ENCODE measurements at places on chromosomes 13 and 19. TPM values are rescaled to one million over a fixed set of nuclear protein-coding genes. Genes with fewer than 3 reads are reported as not detected.

Gene LILRB3
- 2.5 TPM for total RNA-seq

- no peak for DNase-seq
Measured at GRCh38 chr19:2755448-2755705, 15.6 kb upstream of the SLC39A3 start.

- peak; percentile 61 for DNase-seq
Measured at GRCh38 chr19:10112895-10113591, 1.6 kb downstream of the P2RY11 start.

Gene ZGLP1
- 0.61 TPM for total RNA-seq

Gene FFAR2
- 0.84 TPM for total RNA-seq

Gene TNFSF11
- total RNA-seq, result 0.25 TPM

Gene CEACAM7
- total RNA-seq, result not detected

DNA sequence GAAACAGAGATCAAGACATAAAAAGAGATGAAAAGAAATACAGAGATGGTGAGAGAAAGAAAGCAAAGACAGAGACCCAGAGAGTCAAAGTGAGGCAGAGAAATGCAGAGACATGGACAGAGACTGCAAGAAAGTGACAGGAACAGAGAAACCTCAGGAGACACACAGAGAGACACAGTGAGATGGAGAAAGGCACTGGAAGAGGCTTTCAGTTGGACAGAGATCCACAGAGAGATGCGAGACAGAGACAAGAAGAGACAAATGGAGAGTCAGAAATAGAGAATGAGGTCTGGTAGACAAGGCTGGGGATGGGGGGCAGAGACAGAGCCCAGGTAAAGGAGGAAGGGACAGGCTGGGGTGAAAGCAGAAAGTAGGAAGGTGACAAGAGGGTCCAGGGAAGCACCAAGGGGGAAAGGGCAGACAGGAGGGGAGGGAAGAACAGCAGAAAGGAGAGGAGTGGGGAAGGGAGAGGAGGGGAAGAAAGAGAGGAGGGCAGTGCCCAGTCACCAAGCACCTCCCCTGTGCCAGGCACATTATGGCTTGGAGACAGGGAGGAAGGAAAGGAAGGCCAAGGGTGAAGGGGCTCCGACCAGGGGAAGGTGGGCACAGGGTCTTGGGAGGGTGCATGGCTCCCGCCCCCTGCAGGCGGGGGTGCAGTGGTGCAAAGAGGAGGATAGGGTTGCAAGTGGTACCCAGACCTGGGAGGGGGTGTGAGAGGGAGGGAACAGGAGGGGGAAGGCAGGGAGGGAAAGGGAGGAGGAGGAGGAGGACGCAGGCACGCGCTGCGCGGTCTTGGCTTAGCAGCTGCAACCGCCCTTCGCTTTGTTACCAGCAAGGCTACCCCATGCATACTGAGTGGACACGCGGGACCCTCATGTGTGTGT, 38.4 kb downstream of the DEDD2 start:
- DNase-seq, result no peak

Gene LRP3
- 18.7 TPM for total RNA-seq

- no peak for DNase-seq
Measured at GRCh38 chr13:33110386-33110712, 94.1 kb downstream of the KL start.

- no peak for DNase-seq
Measured at GRCh38 chr13:32017474-32017873, 14.1 kb upstream of the FRY start.

DNA sequence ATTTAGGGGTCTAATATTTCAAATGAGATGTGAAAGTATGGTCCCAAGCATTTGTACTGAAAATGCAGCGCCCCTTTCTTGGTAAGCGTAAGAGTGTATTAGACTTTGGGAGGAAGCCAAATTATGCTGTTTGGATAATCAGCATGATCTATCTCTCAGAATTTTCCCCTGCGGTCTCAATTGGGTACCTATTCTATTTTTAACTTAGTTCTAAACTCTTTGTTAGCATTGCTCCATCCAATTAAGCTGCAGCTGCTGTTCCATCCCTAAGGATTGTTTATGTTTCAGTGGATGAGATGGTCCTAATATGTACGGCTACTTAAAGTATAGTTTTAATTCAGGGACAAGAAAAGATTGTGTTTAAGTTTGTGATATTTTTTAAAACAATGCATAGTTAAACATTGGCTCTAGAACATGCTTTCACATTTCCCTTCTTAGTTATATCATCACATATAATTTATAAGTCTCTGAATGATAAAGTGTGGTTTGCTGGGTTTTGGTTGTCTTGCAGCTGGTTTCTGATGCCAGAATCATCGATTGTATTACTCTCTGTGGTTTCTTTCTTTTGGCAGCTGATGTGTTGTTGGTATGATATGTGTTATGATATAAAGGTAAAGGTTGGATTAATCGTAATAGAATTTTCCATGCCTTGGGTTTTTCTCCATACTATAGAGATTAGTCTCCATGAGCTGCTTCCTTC, 15.0 kb downstream of the POLR1D start:
- DNase-seq, result no peak

GRCh38 chr19:12997967-12998940, 3.0 kb downstream of the NFIX start:
- no peak for DNase-seq

DNA sequence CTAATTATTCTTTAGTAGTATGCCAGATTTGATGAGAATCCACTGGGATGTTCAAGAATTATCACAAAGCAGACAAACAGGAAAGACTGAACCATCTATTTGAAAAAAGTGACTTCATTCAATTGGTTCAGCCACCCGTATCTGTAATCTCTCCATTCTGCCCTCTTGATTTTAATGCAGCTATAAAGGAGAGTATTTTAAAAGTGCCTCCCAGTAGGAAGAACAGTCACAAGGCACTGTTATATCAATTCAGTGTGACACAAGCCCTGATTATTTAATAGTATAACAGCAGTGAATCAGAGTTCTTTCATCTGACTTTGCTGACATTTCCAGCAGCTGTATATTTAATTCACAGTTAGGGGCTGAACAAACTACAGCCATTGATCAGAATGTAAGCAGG, 77.3 kb upstream of the SLAIN1 start:
- no peak for DNase-seq

- DNase-seq, result no peak
Measured at GRCh38 chr19:31715249-31715945, 366.2 kb upstream of the TSHZ3 start.

GRCh38 chr19:11984986-11985385, 20.1 kb downstream of the ZNF763 start:
- DNase-seq, result no peak

Gene PCDH17
- total RNA-seq, result 8.8 TPM

DNA sequence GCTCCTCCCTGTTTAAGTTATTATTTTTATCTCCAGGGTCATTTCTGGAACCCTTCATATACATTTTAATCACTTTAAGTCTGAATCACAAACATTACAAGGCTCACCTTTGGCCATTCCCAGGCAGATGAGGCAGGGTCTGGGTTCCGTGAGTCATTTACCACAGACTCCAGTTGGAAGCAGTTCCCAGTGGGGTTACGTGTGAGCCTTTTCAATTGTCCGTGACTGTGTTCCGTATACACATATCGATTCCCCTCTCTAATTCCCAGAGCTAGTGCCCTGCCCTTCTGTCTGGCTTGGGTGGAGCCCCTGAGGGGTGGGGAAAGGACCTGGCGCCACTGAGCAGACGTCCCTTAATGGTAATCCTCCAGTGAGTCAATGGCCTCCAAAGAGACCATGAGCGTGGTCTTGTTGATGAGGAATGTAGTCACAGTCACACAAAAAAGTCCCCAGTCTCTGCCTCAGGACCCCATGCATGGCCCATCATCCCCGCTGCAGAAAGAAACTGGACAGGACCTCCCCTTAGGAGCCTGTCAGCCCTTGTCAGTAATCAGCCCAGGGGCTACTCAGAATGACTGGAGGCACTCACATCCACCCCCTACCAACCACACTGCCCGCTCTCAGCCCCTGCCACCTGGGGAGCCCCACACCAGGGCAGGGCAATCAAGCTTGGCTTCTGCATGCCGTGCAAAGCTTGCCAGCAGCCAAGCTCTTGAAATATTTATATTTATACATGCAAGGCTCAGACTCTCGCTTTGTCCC, 144.4 kb downstream of the ZIC5 start:
- DNase-seq, result no peak

GRCh38 chr13:90995614-90996013, 351.9 kb upstream of the MIR17HG start:
- DNase-seq, result no peak

DNA sequence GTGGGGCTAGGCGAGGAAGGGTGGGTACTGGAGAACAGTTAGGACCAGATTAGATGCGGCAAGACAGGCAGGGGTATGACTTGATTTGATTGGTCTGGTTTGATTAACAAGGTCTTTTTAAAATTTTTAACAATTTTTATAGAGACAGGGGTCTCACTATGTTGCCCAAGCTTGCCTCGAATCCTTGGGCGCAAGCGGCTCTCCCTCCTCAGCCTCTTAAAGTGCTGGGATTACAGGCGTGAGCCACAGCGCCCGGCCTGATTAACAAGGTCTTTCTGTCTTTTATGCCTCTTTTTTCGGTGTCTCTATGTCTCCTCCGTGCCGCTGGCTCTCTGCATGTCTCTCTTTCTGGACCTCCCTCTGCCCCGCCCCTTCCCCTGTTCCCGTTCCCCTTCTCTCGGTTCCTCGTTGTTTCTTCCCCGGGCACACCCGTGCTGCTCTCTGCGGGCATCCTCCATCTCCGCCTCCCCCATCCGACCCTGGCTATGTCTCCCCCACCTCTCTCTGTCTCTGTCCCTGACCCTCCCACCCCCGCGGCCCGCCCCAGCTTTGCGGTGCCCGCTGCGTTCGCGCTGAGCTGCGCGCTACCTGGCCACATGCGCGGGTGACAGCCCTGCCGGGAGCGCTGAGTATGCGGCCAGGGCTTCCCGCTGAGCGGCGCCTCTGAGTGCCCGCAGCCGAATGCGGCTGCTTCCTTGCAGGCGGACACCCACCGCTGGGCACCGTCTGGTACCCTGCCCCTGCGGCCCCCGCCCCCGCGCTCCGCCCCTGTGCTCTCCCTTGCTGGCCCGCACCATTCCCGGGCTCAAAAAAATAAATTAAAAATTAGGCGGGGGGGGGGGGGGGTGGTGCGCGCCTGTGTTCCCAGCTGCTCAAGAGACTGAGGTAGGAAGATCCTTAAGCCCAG, 8.1 kb upstream of the SDHAF1 start:
- DNase-seq, result no peak

DNA sequence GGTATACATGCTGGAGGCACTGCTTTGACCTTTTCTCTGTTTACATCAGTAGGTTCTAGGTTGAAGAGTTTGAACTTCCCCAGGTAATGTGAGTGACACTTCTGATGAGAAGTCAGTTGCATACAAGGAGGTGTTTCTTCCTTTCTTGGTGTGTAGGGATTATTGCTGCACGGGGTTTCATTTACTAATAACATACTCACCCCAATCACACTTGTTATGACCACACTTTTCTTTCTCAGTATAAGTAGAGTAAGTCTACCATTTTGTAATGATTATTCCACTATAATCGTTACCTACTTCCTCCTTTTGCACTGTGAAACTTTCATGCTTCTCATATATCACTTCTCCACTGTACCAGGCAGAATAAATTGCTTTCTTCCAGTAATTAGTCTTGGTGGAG, 138.0 kb downstream of the TNFSF13B start:
- no peak for DNase-seq

GRCh38 chr19:2139385-2140137, 11.8 kb downstream of the AP3D1 start:
- DNase-seq, result no peak

Gene DNAJC3
- 121 TPM for total RNA-seq

Gene GRIN2D
- total RNA-seq, result 0.17 TPM

Gene ZNF613
- 2.8 TPM for total RNA-seq

Gene FPR1
- total RNA-seq, result 9.9 TPM

DNA sequence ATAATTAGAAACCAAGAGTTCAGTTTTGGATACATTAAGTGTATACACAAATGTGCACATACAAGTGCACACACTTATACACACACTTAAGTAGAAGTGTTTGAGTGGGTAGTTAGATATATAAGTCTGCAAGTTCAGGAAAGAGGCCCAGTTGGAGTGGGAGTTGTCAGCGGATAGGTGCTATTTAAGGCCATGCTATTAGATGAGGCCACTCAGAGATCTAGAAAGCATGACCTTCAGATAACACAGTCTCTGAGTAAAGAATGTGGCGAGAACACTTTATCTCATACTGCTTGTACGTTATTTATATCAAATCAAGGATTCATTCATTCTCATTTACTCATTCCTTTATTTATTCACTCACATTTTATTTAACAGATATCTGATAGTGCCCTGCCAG, 206.2 kb downstream of the POSTN start:
- no peak for DNase-seq

- no peak for DNase-seq
Measured at GRCh38 chr13:62292714-62293480, 877.2 kb upstream of the PCDH20 start.

DNA sequence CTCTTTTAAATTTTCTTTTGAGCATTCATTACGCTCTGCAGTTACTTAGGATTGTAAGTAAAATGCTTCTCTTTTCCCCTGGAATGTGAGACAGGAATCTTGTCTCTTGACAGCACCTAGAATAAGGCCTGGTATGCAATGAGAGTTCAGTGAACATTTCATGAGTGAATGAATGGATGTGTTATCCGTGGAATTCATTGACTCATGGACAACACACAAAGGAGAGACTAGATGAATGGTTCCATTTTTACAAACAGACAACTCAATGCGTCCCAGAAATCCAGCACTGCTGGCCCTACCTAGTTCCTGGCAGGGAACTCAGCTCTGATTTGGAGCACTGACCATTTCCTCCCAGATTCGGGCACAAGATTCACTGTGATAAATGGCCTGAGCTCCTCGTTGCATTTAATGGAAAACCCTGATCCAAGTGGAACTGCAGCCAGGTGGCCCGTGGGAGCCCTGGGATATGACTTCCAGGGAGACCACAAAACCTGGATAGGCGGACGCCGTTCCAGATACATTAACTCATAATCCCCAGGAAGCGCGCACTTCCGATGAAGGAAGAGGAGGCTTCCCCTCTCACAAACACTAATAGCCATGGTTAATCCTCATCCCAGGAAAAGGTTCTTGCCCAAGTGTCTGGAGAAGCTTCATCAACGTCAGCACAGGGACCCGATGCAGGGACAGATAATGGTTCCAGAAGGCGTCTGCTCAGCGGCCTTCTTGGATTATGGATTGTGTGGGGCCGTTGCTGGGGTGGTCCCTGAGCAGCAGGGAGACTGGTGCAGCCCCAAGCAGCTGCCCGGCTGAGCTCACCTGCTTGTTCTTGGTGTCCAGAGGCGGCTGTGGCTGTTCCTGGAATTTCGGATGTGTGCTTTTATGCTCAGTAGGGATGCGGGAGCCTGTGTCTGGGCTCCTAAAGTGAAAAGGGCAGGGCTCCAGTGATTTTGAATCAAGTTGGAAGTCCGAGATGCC, 211.1 kb upstream of the TSHZ3 start:
- DNase-seq, result no peak

Gene EPSTI1
- total RNA-seq, result 20.3 TPM

DNA sequence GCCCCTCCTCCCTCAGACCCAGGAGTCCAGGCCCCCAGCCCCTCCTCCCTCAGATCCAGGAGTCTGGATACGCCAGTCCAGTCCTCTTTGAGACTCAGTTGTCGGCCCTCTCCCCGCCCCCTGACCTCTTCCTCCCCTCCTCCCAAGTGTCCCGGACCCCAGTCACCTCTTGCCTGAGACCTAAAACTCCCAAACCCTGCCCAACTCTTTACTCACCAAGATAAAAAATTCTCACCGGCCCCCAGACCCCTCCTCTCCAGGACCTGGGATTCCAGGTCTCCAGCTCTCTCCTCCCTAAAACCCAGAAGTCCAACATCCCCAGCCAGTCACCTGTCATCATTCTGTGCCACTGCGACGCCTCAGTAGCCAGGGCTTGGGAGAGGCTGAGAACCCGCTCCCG, 1.4 kb upstream of the HSD17B14 start:
- no peak for DNase-seq

Gene CD177
- 33.4 TPM for total RNA-seq

Gene MISP
- 0.08 TPM for total RNA-seq

- no peak for DNase-seq
Measured at GRCh38 chr13:50552424-50552966, 291.0 kb downstream of the DLEU7 start.

Gene ZNF835
- total RNA-seq, result 1.2 TPM

Gene STAP2
- total RNA-seq, result 8.6 TPM

All from liver (tissue), 10 donors.